AG08396 (cell line): ENCODE measurements at places on chromosomes 13 and 19.

DNA sequence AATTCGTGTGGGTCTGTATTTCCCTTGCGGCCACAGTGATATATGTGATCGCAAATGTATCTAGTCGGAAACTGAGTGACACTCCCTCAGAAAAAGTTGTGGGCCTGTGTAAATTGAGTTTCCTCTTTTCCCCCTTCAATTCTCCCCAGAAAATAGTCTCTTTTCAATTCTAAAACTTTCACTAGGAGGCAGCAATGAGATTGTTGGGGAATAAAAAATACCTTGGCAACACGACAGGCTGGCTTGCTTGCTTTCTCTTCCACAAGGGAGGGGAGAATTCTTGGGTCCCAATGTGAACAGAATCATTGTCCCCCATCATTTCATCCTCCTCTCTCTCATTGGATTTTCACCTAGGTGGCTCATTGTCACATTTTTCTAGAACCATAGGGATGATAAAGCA is 3.7 kb upstream of the SOX21 start:
- no peak for DNase-seq

DNA sequence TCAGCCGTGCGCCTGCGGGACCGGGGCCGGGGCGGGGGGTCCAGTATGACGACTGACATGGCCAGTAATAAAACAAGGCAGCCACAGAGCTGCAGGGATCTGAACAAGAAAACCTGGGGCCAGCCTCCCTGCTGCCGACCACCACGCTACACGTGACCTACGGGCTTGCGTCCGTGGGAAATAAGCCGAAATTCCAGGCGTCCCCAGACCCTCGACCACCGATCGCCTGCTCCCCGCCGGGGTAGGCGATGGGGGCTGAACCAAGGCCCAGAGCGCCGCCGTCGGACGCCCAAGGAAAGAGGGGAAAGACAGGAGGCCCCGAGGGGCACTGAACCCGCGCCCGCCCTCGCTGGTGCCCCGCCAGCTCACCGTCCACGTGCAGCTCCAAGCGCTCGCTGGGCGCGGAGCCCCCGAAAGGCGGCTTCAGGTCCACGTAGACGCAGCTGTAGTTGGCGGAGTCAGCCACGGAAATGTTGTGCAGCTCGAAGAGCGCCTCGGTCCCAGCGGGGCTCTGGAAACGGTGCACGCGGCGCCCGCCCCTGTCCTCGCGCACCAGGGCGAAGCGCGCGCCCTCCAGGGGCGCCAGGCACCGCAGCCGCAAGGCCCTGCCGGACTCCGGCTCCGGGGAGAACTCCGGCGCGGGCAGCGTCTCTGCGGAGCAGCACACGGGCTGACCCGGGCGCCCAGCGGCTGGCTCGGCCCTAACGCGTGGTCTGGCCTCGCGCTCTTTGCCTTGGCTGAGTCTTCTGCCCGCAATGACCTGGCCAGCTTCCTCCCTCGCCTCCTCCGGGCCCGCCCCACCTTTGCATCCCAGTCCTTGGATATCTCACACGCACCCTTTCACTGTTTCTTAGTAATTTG is 3.1 kb downstream of the A1BG start:
- no peak for DNase-seq

GRCh38 chr13:40159736-40160135 is 504.3 kb downstream of the COG6 start:
- DNase-seq, result no peak

GRCh38 chr13:28421676-28422410 is 73.1 kb downstream of the FLT1 start:
- no peak for DNase-seq

DNA sequence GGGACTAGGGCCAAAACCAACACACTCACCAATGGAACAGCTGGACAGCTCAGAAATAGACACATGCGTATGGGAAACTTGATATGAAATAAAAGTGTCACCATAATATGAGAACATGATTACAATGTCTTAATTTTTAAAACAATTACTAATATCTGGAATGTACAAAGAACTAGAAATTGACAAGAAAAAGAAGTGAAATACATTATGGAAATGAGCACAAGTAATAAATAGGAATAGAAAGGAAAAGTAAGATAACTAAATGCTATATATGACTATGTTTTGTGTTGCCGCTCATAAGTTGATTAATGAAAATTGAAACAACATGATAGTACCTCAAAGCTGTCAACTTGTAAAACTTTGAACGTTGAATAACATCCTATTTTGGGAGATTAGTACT is 801.1 kb downstream of the SLITRK5 start:
- DNase-seq, result no peak

DNA sequence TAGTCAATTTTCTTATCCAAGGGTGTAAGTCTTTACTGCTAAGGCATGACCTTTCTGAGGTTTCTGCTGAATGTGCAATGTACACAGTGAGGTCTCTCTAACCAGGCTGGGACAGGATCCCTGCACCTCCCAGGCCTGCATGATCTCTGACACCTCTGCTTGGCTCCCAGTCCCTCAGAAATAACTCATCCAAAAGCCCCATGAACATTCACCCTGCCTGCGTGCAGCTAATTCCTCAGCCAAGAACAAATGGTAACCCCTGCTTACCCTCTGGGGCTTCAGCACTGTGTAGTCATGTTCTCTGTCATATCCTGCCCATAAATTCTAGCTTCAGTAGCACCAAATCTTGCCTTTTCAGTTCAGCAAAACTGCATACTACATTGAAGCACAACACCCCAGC is 1146.3 kb upstream of the MIR17HG start:
- no peak for DNase-seq

- no peak for DNase-seq
These were observed 10.8 kb downstream of the FFAR2 start for GRCh38 chr19:35458731-35459391.

DNA sequence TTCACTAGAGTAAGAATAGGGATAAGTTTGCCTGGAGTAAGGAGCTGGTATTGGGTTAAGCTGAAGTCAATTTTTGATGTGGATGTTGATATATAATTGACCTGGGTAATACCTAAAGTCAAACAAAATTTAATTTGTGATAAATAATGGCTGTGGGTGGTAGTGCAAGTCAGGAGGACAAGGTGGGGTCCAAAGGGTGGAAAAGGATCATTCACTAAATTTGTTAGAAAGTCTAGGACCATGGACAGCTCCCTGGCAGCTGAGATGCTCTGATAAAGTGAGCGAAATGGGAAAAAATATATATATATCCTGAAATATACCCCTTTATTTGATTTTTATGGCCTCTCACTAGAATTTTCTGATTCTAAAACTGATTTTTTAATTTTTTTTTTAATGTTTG is 463.5 kb downstream of the GPC6 start:
- peak; percentile 5 for DNase-seq

DNA sequence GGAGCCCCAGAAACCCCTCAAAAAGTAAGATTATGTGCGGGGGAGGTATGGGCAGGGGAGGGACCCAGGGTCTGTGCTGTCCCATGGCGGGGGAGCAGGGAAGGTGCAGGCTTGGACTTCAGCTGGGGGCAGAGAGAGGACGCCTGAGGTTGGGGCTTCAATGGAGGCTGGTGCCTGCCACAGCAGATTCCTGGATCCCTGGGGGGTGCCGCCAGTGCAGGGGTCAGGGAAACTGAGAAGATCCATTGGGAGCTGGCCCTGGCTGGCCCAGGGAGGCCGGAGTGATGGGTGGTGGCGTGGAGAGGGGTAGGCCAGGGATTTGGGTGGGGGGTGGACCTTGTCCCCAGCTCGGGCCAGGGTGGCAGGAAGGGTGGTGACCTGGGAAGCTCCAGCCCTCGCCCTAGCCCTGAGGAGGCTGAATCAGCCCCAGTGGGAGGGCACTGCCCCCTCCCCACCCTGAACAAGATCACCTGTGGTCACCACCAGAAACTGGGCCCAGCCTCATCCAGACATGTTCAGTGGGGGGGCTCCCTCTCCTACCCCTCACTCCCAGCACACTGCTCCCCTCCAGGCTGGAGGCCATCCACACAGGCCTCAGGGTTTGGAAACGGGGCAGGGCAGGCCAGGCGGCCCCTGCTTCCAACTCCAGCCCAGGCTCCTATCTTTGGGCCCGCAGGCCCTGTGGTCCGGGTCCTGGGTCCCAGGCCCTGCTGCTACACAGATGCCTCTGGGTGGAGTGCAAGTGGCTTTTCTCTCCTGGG is 1.4 kb downstream of the NKPD1 start:
- DNase-seq, result no peak

- DNase-seq, result no peak
These were observed 65.7 kb downstream of the CEBPG start for GRCh38 chr19:33438987-33439781.

- DNase-seq, result no peak
These were observed 3.5 kb upstream of the ZNF792 start for GRCh38 chr19:34967551-34967950.

DNA sequence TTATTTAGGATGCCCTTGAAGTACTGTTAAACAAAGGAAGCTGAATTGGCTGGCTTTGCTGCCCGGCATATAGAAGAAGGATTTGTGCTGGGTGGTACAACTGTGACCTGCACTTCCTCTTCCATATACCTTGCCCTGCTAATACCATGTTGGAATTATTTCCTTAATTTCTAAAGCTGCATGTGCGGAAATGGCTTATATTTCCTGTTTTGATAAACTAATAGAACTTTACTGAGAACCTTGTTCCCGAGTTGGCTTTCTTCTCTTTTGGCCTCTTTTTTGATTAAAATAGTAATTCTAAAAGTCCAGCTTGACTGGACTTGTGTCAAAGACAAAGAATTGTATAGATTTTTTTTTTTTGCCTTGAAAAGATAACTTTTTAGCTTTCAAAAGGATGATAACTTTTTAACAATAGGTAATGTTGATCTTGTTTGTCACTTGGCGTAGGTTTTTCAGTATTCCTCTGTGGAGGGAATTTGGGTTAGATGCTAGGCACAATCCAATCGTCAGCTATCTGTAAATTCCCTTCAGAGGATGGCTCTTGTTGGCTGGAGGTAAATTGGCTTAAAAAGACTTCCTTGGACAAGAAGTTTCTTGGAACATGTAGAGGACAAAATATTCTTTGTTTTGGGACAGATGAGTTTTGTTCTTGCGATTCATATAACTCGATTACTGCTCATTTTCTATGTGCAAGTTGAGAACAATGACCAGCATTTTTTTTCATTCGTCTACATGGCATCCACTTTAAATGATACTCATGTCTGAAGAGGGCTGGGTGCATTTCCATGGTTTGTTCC is 41.4 kb downstream of the COL4A2 start:
- no peak for DNase-seq

DNA sequence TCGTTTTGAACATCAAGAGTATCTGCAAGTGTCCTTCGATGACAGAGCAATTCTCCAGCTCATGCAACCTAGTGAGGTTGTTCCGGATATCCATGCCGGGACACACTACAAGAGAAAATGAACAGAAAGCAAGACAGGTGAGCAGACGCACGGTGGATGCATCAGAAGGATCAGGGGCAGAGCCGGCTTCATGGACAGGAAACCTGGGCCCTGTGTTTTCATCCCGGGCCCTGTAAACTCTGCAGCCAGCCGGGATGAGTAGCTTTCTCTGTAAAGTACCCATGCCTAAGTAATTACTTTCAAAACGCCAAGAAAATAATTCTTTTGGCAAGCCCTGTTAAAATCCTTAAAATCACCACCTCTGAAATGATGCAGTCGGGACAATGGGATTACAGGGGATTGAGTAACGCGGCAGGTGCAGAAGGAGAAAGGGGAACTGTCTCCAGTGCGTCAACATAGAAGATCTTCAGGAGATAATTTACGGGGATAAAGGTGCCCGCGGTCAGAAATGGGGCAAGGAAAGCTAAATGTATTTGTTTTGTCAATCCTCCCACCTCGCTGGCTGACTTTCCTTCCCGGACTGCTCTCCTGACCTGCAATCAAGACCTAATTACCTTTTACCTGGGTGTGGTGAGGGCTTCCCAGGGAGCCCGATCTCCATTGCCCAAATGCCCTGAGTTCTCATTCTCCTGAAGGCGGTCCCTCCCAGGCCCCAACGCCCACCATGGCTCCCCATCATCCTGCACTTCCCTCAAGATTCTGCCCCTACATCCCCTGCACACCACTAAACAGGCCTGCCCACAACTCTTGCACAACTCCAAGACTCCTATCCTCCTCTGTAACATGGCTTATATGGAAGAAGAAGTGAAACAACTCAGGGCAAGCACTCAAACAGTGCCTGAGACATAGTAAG is 26.2 kb downstream of the INSR start:
- DNase-seq, result no peak

DNA sequence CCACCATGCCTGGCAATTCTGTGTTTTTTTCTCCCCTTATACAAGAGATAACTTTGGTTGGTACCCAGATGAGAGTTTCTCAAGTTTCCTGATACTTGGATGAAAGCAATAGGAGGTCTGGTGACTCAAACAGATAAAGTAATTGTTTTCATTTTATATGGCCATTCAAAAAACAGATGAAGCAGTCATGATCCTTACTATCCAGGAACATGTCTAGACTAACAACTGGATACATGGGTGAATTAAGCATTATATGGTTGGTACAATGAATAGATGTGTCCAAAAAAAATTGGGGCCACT is 8.5 kb downstream of the ZNF430 start:
- no peak for DNase-seq
